ENCODE measurements at places on chromosomes 3 and 15.

DNA sequence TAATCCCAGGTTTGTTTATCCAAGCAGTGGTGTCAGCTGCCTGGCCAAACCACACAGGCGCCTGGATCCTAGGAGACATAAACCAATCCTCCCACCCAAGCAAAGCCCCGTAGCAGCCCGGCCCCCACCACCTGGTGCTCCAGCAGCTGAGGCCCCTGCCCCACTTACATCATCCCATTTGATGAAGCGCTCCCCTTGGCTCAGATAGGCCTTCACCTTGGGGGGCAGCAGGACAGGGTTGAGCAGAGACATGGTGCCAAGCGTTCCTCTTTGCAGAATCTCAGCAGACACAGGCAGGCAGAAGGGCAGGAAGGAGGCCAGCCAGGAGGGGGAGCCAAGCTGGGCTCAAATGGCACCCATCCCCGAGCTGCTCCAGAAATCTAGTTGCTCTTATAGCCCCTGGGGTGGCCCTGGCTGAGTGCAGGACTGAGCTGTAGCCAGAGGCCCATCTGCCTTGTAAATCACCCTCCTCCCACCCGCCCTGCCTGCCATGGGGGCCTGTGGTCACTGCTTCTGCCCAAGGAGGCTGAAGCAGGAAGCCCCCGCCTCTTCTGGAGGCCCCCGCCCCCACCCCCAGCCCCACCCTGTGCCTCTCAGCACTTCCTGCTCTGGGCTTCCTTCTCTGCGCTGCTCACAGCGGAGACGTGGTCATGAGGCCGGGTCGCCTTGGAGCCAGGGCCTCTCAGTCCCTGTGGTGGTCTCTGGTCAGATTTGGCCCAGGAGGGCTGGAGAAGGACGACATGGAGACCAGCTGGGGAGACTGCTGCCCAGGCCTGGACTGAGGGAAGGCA, at the start of gene PLCB2:
Gene PLCB2 (minus strand): TSS at position 515 of the 791 bp plus-strand sequence. CDS start 263 bp downstream, at position 252.
- peak; percentile 24 for DNase-seq

DNA sequence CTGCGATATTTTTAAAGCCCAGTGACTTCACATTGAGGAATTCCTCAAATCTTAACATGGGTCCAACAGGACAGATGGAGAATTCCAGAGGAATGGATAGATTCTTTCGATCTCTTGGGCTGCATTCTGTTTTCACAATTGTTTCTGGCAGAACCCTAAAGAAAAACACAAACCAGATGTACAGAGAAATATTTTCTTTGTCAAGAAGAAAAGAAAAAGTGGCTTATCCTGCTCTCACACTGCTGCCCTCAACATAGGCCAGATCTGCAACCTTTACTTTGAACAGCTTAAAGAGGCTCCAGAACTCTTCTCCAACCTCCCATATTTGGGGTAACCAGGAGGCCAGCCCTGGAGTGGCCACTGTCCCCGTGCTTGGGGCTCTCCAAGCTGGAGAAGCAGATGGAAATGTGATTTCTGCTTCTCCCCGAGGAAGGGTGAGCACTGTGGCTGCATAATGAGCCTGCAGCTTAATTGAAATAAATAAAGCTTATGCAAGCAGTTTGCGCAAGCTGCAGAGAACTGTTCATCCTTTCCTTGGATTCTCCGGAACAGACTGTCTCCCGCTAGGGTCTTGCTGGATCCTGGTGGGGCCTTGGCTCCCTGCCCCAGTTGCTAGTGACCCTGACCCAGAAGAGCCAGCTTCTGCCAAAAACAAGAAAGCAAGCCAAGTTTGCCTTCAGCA, 453.2 kb upstream of the PROK2 start:
- no peak for DNase-seq

DNA sequence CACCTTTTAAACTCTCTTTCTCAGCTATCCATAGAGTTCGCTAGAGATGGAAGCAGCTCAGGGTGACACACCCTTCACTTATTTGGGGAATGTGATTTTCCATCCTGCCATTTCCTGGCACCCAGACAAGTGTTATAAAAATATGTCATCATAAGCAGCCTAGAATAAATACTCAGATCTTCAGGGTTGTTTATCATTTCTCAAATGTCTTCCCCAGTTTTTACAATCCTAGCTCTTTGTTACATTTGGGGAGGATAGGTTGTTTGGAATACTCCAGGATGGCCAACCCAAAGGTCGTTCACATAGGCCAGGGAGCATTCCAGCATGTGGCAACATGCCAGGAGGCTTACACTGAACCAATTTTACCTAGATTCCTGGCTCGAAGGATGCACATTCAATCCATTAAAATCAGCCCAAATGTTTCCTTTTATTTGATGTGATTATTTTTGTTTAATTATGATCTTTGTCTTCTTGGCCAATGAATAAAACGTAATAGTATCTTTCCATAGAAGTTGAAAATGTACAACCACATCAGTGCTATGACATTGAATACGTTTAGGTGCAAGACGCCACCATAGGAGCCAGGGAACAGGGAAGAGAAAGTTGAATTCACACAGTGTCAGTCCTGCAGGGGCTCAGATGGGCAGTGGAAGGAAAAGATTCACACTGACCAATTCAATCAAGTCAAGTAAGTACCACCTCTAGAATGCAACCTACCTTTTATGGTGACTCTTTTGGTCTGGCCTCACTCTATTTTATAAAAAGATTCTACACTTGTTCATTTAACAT, 537.7 kb upstream of the MDFIC2 start:
- no peak for DNase-seq

- no peak for DNase-seq
Observed at GRCh38 chr3:78176869-78177268, 1137.0 kb downstream of the ROBO2 start.

DNA sequence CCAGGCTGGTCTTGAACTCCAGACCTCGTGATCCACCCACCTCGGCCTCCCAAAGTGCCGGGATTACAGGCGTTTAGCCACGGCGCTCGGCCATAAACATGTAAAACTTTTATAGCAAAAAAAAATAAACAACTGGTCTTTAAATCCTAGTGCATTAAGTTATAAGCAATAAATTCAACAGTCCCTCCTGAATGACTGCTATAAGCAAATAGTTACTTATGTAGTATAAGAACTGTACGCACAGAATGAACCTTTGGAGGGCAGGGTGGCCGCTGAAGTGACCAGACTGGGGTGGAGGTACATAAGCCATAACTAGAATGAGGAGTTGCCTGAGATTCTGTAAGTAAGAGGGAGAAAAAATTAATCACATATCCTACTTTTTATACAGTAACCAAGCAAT, 12.6 kb downstream of the CCDC14 start:
- no peak for DNase-seq
